ENCODE measurements at places on chromosomes 1 and 21. TPM values are rescaled to one million over a fixed set of nuclear protein-coding genes. Genes with fewer than 3 reads are reported as not detected.
A peak's percentile ranks its signal among the peaks of the same experiment; 100 is the strongest.

ASTN1 gene
- total RNA-seq, result 4.1 TPM

CA14 gene
- not detected for total RNA-seq

RASSF5 gene
- 0.47 TPM for total RNA-seq

CRYBG2 gene
- total RNA-seq, result not detected

MARCKSL1 gene
- 12.0 TPM for total RNA-seq

- no peak for DNase-seq
Observed at GRCh38 chr1:215407575-215407974, 159.5 kb upstream of the KCTD3 start.

GRCh38 chr1:103075316-103076000 is 32.9 kb downstream of the COL11A1 start:
- DNase-seq, result no peak

GRCh38 chr1:228083871-228084278 is 1.4 kb downstream of the ARF1 start:
- DNase-seq, result no peak

DNA sequence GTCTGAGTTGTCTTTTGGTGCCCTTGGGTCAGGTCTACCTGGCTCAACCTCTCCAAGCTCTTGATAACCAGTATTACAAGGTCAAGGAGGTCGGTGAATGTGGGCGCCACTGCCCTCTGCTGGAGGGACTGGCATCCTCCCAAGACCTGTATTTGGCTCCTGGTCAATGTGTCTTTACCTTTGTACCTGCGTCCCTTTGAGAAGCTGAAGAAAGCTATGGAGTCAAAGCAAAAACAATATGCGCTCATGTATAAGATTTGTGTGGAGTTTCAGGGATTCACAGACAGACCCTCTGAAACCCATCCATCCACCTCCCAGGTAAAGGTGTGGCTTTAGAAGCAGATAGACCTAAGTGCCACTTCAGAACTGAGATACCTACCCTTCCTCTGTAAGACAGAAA is 61.8 kb upstream of the NBL1 start:
- peak; percentile 16 for DNase-seq

GRCh38 chr1:109918671-109919070 is 8.0 kb downstream of the CSF1 start:
- no peak for DNase-seq

GRCh38 chr1:88773540-88774150 is 89.6 kb downstream of the PKN2 start:
- DNase-seq, result peak; percentile 83

DNA sequence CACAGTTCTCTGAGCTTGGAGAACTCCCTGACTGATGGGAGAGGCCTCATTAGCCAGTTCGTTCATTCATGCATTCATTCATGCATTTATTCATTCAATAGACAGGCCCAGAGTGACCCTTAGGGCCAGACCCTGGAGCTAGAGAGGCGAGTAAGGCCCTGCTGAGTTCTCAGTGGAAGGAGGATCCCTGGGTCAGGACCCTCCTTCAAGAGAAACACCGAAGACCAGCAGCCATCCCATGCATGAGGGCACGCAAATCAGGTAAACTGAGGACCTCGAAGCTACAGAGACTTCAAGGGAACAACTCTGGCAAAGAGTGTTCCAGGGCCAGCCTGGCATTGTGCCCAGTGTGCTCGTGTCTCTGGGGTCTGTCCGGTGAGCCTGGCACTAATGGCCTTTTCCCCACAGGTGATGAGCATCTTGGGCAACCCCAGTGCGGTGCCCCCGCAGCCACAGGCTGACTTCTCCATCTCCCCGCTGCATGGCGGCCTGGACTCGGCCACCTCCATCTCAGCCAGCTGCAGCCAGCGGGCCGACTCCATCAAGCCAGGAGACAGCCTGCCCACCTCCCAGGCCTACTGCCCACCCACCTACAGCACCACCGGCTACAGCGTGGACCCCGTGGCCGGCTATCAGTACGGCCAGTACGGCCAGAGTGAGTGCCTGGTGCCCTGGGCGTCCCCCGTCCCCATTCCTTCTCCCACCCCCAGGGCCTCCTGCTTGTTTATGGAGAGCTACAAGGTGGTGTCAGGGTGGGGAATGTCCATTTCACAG is 104.8 kb downstream of the PAX7 start:
- DNase-seq, result no peak

DNA sequence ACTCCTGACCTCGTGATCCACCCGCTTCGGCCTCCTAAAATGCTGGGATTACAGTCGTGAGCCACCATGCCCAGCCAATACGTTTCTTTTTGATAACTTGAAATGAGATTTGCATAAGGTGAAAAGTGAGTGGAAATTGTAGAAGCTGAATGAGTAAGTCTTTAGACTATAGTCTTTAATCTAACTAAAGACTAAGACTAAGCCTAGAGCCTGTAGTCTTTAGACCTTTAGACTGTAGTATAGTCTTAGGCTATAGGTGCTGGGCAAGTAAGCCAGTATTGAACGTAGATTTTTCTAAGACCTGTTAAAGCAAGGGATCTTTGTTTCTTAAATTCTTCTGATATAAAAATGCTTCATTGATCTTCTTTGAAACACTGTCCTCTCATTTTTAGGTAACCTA is 12.1 kb downstream of the PPP2R5A start:
- no peak for DNase-seq

- no peak for DNase-seq
Observed at GRCh38 chr1:163442895-163443294, 121.1 kb downstream of the NUF2 start.

DNA sequence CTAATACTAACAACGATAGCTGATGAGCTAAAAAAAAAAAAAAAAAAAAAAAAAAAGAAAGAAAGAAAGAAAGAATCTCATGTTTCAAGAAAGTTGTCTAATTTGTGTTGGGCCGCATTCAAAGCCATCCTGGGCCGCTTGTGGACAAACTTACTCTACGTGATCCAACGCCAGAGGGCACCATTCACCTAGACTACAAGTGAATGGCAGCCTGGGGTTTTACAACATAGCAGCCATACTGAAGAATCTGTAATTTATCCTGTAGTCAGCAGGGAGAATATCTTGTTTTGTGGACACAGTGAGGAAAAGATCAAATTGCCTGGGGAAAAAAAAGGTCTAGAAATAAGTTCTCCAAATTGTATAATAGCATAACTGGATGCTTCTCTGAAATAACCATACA is 47.0 kb downstream of the CYP2J2 start:
- no peak for DNase-seq

Data from Caki2 (cell line).